ENCODE measurements at places on chromosomes 3 and 15. TPM values are rescaled to one million over a fixed set of nuclear protein-coding genes. Genes with fewer than 3 reads are reported as not detected.

DNA sequence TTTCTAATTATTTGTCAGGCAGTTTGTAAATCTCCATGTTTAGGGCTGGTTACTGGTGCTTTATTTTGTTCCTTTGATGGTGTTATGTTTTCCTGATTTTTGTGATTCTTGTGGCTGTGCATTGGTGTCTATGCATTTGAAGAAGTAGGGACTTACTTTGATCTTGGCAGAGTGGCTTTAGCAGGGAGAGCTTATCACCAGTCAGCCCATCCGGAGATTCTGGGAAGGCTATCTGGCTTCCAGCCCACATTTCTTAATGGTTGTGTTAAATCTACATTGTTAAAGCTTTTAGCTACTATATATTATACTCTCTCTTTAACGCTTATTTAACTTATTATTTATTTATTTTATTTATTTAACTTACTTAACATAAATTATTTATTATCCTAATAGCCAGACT is 35.1 kb downstream of the FBXL2 start:
- no peak for DNase-seq
- no peak overlapping the region for H3K4me3 ChIP-seq
- H3K27me3 ChIP-seq, result no peaks in the 10 kb centered on the region
- H3K27ac ChIP-seq, result no peak overlapping the region
- H3K4me1 ChIP-seq, result peaks cover 7% of the 10 kb centered on the region
- H3K36me3 ChIP-seq, result no peaks in the 10 kb centered on the region

- H3K4me3 ChIP-seq, result no peak overlapping the region
- no peaks in the 10 kb centered on the region for H3K27me3 ChIP-seq
- no peaks in the 10 kb centered on the region for H3K4me1 ChIP-seq
- H3K36me3 ChIP-seq, result no peaks in the 10 kb centered on the region
- H3K27ac ChIP-seq, result no peak overlapping the region
Measured at GRCh38 chr3:46987743-46988401, 8.4 kb downstream of the NBEAL2 start.

Gene AP2M1
- total RNA-seq, result 375 TPM

- H3K27me3 ChIP-seq, result peaks cover 10% of the 10 kb centered on the region
- no peaks in the 10 kb centered on the region for H3K36me3 ChIP-seq
- peak; percentile 47 for DNase-seq
Measured at GRCh38 chr3:129031476-129032215, 28.9 kb upstream of the GP9 start.

- DNase-seq, result no peak
- H3K36me3 ChIP-seq, result no peaks in the 10 kb centered on the region
- H3K4me1 ChIP-seq, result no peaks in the 10 kb centered on the region
Measured at GRCh38 chr3:18283680-18284079, 141.5 kb downstream of the SATB1 start.

Gene TMF1
- 44.5 TPM for total RNA-seq

Gene UROC1
- total RNA-seq, result not detected

GRCh38 chr3:158058495-158059130 is 47.6 kb downstream of the SHOX2 start:
- H3K36me3 ChIP-seq, result no peaks in the 10 kb centered on the region
- H3K27ac ChIP-seq, result no peak overlapping the region
- H3K27me3 ChIP-seq, result no peaks in the 10 kb centered on the region
- peaks cover 2% of the 10 kb centered on the region for H3K4me1 ChIP-seq

DNA sequence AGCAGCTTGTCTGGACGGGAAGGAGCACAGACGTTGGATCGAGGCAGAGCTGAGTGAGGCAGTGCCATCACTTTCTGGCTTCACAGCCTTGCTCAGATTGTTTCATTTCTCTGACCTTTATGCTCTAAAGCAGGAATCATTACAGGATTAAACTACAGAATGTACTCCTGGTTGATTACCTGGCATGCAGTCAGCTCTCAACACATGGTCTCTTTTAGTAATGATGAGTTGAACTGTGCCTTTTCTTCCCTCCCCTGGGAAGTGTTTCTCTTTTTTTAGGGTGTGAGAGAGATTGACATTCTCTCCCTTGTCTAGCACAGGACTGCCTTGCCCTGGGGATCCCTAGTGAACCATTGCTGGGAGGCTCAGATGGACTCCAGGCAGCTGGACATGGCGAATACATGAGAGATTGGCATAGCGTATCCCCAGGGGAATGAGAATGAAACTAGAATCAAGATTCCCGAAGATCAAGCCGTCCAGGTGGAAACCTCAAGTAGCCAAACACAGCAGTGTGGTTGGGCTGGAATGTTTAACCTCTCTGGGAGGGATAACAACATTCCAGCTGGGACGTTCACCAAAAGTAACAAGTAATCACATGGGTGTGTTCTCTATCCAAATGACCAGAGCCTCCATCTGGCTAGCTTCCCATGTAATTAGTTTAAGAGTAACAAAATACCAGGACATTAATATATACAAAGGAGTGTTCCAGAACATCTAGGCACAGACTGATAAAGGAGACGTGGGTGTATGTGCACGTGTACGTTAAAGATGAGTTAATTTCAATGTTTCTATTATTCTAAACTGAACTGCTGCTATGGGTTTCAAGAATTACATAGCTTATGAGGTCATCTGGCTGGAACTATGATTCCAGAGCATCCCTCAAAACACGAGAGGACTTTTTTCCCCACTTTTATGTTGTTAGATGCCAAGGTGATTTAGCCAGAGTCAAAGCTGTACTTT is 118.6 kb upstream of the NR2E3 start:
- peak; percentile 57 for DNase-seq
- peaks cover 16% of the 10 kb centered on the region for H3K4me1 ChIP-seq
- H3K27ac ChIP-seq, result peak overlapping the region; percentile 7
- peak overlapping the region; percentile 20 for H3K4me3 ChIP-seq

- H3K27me3 ChIP-seq, result no peaks in the 10 kb centered on the region
- no peaks in the 10 kb centered on the region for H3K36me3 ChIP-seq
- DNase-seq, result no peak
- peaks cover 48% of the 10 kb centered on the region for H3K4me1 ChIP-seq
Measured at GRCh38 chr15:90561344-90562244, 31.9 kb downstream of the CRTC3 start.

DNA sequence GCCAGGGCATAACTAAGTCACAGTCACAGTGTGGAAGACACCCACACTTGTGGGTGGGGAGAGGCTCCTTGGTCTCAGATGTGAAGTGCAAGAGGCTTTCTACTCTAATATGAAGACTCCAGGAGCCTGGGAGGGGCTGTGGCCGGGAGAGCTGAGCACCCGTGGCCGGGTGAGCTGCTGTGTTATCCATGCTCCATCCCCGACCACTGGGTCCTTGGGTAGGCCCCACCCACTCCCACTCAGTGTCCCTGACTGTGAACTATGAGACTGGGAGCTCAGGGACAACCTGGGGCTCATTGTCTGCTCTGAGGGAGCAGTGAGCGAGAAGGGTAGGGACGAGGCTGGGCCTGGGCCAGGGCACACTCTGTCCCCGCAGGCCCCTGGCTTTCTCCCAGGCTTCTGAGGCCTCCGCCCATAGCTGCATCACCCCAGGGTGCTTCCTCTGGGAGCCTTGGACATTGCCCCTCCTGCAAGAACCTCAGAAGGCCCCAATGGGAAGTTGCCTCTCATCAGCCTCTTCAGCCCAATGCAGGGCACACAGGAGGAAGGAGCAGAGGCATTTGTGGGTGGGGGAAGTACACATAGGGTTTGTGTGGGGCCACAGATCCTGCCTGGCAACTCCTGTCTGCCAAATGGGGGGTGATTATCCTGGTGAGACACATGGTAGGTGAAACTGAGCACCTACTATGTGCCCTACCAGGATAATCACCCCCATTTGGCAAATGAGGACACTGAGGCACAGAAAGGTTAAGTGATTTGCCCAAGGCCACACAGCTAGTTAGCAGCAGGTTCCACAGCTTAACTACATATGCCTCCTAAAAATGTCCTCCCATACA is 2.4 kb downstream of the ANPEP start:
- peak overlapping the region; percentile 77 for H3K27ac ChIP-seq
- H3K4me1 ChIP-seq, result peaks cover 43% of the 10 kb centered on the region
- H3K4me3 ChIP-seq, result peak overlapping the region; percentile 88
- peak; percentile 95 for DNase-seq
- H3K27me3 ChIP-seq, result no peaks in the 10 kb centered on the region
- peaks cover 34% of the 10 kb centered on the region for H3K36me3 ChIP-seq

DNA sequence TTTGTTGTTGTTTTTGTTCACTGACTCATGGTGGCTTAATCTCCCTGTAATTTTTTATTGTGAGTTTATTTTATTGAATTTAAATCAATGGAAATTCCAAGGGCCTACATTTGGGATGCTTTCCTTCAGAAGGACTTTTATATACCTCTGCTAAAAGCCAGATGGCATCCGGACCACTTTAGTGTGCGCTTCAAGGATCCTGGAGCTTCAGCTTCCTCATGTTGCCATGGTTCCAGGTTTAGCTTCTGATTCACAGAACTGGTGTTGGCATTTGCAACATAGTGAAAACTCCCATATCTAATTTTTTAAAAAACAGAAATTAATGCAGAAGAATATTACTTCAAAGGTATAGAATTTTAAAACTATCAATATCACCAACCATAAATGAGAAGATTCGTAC is 8.5 kb upstream of the HACD2 start:
- H3K36me3 ChIP-seq, result peaks cover 3% of the 10 kb centered on the region
- H3K27me3 ChIP-seq, result no peaks in the 10 kb centered on the region
- no peaks in the 10 kb centered on the region for H3K4me1 ChIP-seq
- H3K27ac ChIP-seq, result no peak overlapping the region
- DNase-seq, result no peak
- no peak overlapping the region for H3K4me3 ChIP-seq

Gene SLC22A14
- total RNA-seq, result 0.29 TPM

DNA sequence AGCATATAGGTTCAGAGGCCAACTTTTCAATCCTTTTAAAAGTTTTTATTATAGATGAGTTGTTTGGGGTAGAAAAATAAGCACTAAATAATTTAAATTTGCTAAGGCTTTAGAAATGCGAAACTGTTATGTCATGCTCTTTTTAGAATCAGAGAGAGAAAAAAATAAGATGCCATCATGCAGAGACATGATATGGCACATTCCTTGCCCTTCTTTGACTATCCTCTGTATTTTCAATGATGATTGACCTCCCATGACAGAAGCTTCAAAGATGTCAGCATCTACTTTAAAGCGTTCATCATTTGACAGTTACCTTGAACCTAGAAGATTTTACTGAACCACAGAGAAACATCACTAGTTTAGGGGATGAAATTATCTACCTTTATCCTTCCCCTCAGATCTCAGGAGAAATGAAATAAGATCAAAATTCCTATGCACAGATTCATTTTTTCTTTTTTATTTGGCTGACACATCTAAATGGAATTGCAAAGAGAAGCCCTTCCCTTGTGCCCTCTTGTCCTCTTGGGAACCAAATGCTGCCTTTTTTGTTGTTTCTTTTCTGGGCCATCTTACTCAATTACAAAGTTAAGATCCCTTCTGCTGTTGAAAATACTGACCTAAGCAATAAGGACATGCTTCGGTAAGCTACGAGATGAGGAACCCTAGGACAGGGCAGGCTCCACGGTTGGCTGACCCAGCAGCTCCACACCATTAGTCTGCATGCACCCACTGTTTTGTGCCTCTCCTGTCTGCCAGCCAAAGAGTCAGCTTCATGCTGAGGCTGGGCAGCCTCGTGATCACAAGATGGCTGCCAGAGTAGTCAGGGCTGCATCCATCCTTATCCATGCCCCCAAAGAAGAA is 289.7 kb upstream of the TPM1 start:
- no peaks in the 10 kb centered on the region for H3K36me3 ChIP-seq
- H3K4me1 ChIP-seq, result peaks cover 46% of the 10 kb centered on the region
- H3K4me3 ChIP-seq, result no peak overlapping the region
- no peaks in the 10 kb centered on the region for H3K27me3 ChIP-seq
- peak overlapping the region; percentile 69 for H3K27ac ChIP-seq

Gene MEX3B
- total RNA-seq, result 11.2 TPM

Gene P3H2
- 8.3 TPM for total RNA-seq

DNA sequence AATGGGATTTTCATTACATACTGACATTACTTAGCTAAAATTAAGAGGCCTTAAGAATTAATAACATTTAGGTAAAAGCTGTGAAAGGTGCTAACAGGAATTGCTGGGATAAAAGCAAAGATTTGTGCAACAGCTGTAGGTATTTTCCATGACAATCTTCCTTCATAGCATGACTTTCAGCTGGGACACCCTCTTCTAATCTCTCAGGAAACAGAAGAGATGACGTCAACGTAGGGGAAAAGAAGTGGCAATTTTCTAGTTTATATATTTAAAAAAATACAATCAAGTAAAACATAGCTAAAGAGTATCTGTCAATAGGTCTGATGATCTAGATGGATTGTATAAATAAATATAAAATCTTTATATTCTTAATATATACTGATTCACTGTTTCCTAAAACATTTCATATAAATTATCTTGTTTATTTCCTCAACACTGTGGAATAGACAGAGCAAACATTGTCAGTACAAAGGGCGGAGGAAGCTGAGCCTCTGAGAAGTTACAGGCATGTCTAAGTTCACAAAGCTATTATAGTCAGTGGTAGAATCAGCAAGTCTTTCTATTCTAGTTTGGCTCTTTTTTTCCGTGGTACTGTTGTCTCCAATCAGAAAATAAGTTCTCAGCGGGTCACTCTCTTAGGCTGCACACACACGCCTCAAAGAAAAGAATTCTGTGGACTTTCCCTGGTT is 217.0 kb downstream of the P3H2 start:
- no peak overlapping the region for H3K4me3 ChIP-seq
- peaks cover 11% of the 10 kb centered on the region for H3K4me1 ChIP-seq
- no peak for DNase-seq
- no peak overlapping the region for H3K27ac ChIP-seq
- no peaks in the 10 kb centered on the region for H3K27me3 ChIP-seq
- no peaks in the 10 kb centered on the region for H3K36me3 ChIP-seq

DNA sequence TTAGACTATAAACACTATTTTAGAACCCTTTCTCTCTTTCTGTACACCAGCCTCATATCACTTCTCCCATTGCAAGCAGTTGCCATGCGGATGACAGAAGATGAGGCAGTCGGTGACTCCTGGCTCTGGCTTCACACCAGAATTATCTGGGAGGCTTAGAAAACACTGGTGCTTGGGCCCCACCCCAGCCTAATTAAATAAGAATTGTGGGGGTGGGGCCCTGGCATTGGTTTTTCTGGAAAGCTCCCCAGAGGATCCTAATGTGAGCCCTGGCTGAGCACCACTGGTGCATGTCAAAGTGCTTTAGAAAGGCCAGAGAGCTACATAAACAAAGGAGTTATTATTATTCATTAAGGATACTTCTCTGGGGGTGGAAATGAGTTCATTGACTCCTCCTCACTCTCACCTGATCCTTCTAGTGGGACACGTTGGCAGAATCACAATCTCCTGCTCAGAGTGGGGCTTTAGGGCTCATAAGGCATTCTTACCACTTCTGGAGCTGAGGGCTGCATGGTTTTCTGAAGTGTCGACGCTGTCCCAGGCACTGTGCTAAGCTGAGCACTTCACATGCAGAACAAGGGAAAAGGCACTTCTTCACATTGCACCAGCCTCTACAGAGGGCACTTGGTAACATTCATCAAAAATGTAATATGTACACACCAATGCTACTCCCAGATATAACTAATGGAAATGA is 188.5 kb upstream of the TLE3 start:
- no peaks in the 10 kb centered on the region for H3K36me3 ChIP-seq
- no peaks in the 10 kb centered on the region for H3K27me3 ChIP-seq
- H3K4me3 ChIP-seq, result no peak overlapping the region
- H3K4me1 ChIP-seq, result peaks cover 11% of the 10 kb centered on the region
- no peak for DNase-seq
